Activated T-helper 1 cell treated with Interleukin-2 at 50 U/mL for 16 hours (primary cell): ENCODE measurements at places on chromosomes 7 and 10.

DNA sequence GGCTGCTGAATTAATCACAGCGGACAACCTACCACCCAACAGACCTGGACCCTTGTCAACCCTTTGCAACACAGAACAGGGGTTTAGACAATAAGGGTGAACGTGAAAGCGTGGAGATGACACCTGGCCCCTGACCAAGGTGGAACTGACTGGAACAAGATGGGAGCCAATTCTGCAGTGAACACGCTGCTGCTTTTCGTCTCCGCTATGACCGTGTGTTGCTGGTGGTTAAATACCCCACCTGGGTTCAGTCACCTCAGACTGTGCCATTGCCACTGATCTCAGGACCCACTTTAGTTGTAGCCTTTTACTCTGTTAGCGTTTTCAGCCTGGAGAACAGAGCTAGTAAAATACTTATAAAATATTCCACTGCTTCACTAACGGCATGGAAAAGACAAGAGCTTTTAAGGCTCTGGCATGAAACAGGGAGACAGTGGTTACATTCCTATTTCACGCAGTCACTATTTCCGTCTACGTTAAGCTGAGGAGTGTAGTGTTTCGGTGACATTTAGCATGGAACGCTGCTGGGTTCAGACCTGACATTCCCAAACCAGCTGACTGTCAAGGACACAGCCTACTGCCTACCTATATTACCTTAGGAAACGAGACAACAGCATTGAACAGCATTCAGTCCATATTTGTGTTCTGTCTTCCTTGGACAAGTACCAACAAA, 119.5 kb upstream of the PRSS1 start:
- DNase-seq: no peak

DNA sequence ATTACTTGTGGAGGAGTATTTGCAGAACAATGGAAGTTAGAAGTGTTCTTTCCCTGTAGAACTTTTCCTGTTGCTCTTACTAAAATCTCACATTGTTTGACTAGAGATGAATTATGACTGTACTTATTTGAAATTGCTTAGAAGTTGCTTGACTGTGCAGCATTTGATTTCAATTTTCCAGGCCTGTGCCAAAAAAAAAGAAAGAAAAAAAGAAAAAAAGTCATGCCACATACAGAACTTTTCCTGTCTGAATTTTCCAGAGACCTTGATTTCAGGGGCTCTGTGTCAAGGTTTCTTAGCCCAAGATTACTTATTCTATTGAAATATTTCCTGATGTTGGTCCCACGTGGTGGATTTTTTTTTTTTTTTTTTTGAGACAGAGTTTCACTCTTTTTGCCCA, 3.5 kb upstream of the FAM171A1 start:
- DNase-seq: no peak

GRCh38 chr7:7582596-7582995, 15.9 kb downstream of the MIOS start:
- no peak for DNase-seq

- no peak for DNase-seq
These were observed 673 bp downstream of the OPN1SW start for GRCh38 chr7:128774921-128775320.

DNA sequence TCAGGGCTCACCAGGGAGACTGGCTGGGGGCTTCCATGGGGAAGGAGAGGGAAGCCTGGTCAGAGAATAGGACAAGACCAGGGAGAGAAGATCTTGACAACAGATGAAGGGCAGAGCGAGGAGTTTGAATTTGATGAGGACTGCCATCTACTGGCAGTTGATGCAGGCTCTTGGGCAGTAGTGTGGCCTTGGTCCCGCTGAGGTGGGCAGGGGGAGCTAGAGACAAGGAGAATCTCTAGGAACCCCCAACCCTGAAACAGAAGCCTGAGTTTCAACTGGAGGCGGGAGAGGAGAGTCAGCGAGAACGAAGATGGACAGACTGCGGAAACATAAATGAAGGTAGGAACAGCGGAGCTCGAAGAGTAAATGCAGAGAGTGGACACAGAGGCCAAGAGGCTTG, 81.0 kb downstream of the PPP1R3C start:
- no peak for DNase-seq
